ENCODE measurements at places on chromosomes 2 and 18. TPM values are rescaled to one million over a fixed set of nuclear protein-coding genes. Genes with fewer than 3 reads are reported as not detected.

- DNase-seq = no peak
Measured at GRCh38 chr2:106789185-106789584, 96.8 kb downstream of the ST6GAL2 start.

GRCh38 chr2:128722489-128722888 is 403.8 kb upstream of the HS6ST1 start:
- DNase-seq = no peak

GRCh38 chr2:138155304-138155703 is 191.0 kb downstream of the HNMT start:
- DNase-seq = no peak

GRCh38 chr2:134926231-134926931 is 7.8 kb downstream of the CCNT2 start:
- no peak for DNase-seq

CHRNG gene
- not detected for total RNA-seq

ANKRD53 gene
- 0.38 TPM for total RNA-seq

FBLN7 gene
- 1.00 TPM for total RNA-seq

DNA sequence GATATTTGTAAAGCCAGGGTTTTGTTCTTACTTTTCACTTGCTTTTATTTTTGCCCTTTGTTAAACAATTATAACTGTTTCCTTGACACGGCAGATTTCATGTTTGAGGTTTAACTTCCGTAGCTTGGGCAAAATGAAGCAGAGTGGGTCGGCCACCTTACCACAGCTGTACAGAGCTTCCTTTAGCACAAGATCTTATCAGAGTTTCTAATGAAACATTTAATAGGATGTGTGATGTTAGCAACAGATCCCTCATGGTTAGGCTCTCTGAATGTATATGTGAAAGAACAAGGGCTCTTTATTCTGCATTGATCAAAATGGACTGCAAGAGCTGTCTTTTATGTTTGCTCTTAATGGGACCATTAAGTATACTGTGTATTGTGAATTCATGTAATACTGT is 22.3 kb downstream of the RNF125 start:
- DNase-seq = no peak

- DNase-seq = no peak
Measured at GRCh38 chr2:171862501-171862900, 31.5 kb downstream of the SLC25A12 start.

DNA sequence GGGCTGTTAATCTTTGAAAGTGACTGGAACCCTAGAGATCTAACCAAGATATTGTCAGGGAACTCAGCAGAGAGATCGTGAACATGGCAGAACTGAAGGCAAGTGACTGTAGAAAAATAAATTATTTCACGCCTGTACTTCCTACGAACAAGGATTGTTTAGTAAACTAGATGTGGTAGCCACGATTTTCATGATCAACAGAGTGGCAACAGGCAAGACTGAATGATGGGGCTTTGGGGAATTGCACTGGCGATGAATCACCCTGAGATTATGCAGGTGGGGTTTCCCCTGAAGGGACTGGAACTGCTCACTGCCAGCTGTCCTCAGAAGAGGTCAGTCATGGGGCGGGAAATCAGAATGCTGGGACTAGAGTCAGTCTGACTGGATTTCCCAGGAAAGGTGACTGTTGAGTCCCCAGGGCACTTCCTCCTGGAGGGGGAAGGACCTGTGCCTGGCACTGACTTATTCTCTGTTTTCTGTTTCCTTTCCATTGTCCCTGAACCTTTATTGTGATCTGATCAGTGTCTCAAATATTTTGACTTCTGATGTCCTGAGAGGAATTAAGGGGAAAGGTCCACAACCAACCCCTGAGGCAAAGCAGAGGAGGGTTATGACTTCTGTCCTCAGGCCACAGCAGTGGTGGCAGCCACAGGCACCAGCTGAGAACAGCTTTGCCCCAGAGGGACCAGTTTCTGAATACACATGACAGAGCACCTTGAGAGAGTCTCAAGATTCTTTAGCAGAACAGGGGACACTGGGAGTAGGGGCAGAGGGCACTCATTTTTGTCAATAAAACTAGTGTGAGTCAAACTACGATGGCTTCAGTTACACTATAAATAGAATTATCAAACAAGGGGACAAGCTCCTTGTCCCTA is 70.0 kb downstream of the NAB1 start:
- no peak for DNase-seq

GRCh38 chr2:236178890-236179235 is 10.7 kb upstream of the GBX2 start:
- no peak for DNase-seq

GRCh38 chr2:45380131-45380836 is 230.8 kb downstream of the SRBD1 start:
- no peak for DNase-seq

DNA sequence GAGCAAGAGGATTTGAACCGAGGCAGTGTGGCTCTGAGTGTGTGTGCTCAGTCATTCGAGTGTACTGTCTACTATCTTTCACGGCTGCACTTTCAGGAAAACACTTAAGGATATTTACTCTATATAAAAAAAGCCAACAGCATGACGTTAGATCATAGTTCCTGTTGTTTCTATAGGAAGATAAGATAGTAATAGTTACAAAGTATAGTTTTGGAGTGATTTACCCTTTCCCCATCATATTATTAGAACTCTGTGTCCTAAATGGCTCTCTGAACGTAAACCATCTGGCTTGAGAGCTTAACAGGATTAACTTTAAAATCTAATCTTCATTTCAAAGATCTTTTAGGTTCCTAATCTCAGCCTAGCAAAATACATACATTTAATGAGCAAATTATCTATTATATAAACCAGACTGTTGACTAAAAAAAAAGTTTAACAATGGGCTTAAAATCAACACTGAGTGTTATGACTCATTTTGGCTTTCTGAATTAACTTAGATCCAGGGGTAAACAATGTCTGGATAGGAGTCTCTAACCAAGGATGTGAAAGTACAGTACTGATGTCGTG is 150.3 kb upstream of the DNMT3A start:
- no peak for DNase-seq

ADD2 gene
- 1.6 TPM for total RNA-seq

AQP12B gene
- total RNA-seq = not detected
